ENCODE measurements at places on chromosomes 12 and 14.

DNA sequence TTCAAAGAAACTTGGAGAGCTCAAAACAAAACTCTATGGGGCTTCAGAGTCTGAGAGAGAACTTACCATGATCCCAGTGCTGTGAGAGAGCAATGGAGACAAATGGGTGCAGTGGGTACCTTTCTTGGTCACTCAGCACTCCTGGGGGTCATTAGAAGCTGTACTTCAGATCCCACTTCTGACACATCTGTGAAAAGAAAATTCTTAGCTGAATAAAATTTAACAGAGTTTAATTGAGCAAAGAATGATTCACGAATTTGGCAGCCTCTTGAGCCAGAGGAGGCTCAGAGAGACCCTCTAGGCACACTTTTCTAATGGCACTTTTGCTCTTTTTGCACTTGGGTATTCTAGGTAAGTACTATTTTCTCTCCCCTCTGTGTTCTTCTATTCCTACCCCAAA, 96.8 kb upstream of the SYT10 start:
- DNase-seq = no peak

GRCh38 chr12:24970177-24970576, 21.3 kb upstream of the BCAT1 start:
- no peak for DNase-seq

DNA sequence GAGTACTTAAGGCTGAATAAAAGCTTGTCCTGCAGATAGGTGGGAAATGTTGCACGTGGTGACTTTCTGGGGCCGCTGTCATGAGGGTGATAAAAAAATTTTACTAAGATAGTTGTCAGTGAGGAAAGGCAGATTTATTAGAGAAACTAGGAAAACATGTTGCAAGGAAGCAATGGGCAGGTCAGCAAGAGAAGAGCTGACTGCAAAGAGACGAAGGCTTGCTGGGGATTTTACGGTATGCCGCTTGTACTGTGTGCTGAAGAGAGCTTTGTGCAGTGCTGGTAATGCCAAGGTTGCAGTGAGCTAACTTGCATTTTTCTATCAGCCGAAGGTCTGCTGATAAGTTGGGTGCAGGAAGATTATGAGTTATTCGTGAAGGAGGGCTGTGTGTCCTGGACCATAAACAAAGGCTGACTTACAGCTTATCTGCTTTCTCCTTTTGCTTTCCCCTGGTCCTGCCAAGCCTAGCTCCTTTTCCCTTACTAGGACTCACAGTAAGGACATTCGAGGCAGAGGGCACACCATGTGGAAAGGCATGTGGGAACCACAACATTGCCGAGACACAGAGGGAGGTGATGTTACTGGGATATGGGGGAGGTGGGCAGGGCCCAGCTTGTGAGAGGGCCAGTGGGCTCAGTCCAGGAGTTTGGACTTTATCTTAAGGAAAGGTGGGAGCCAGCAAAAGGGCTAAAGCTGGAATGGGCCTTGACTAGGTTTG, 7.4 kb upstream of the CCDC88C start:
- DNase-seq = no peak

DNA sequence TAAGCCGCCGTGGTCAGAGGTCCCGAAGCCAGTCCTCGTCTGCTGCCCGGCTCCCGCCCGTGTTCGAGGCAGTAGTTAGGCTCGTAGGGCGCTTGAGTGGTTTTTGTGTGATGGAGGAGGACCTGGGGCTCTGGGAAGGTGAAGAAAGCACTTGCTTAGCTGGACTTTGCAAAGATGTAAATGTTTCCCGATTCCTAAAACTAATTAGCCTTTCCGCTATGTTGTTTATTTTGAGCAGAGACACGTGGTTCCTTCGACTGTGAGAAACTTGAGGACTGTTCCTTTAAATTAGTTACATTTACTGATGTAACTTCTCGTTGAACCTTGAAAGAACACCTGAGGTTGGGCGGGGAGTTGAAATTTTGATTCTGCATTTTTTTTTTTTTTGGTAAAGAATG, 33.9 kb downstream of the MIA2 start:
- DNase-seq = no peak

DNA sequence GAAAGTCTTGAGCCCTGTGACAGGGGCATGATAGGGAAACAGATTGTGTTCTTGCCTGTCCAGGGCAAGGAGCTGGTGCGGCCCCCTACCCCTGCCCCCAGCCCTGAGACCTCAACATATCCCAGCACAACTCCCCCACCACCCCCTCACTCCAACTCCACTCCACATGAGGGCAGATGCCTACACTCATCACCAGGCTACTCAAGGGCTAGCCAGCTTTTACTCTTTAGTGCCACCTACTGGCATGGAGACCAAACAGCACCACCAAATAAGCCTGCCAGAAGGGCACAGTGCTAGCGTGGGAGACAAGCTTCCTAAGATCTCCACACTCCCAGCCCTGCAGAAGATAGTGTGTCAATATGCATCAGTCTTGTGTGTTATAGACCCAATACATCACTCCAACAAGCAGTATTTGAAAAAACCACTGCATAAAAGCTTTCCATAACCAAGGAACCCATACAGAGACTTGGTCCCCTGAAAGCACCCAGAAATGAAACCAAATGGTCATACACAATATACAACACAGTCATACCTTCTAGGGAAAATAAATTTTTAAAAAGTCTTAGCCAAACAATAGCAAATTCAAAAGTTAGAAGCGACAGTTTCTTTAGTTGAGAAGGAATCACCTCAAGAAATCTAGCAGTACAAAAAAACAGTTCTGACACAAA, 154.4 kb downstream of the KCNK10 start:
- peak; percentile 52 for DNase-seq

- DNase-seq = no peak
Measured at GRCh38 chr12:54374562-54375258, 9.8 kb downstream of the ZNF385A start.

GRCh38 chr12:39341179-39341578, 101.7 kb downstream of the KIF21A start:
- DNase-seq = no peak

DNA sequence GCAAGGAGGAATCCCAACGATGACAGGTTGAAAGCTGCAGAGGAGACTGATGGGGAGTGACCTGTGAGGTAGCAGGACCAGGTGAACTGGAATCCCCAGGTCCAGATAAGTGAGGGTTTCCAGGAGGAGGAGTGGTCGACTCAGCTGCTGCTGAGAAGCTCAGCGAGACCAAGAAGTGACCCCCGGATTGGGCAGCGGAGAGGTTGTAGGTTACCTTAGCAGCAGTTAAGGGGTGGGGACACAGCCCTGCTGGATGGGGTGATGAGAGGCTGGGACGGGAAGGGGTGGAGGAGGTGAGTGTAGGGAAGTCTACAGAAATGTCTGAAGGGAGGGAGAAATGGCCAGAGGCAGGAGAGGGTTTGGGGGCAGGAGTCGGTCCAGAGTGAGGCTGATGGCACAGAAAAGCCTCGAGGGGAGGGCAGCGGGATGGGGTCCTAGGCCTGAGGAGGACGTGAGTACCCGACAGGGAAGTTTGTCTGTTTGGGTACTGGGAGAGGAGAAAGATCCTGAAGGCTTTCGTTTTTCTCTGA, 2.6 kb upstream of the RCOR1 start:
- DNase-seq = no peak

GRCh38 chr14:30129807-30130206, 202.2 kb upstream of the PRKD1 start:
- DNase-seq = no peak

- no peak for DNase-seq
Measured at GRCh38 chr12:112121780-112122565, 3.4 kb upstream of the TRAFD1 start.

DNA sequence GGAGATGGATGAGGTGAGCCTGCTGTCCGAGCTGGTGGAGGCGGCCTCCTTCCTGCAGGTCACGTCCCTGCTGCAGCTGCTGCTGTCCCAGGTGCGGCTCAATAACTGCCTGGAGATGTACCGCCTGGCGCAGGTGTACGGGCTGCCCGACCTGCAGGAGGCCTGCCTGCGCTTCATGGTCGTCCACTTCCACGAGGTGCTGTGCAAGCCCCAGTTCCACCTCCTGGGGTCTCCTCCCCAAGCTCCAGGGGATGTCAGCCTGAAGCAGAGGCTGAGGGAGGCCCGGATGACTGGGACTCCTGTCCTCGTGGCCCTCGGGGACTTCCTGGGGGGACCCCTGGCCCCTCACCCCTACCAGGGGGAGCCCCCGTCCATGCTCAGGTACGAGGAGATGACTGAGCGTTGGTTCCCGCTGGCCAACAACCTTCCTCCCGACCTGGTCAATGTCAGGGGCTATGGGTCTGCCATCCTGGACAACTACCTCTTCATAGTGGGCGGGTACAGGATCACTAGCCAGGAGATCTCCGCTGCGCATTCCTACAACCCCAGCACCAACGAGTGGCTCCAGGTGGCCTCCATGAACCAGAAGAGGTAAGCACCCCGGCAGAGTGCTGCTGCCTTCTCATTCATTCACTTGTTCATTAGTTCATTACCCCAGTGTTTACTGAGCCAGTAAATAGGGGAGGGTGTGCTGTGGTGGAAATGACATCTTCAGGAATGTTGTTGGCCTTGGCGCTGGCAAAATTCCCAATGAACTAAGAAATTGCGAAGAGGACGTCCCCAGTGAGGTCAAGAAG, 774 bp upstream of the MANSC4 start:
- DNase-seq = peak; percentile 63

- DNase-seq = peak; percentile 75
Measured at GRCh38 chr14:61472801-61473376, 151.5 kb downstream of the PRKCH start.

GRCh38 chr12:82870771-82871377, 184.2 kb downstream of the TMTC2 start:
- no peak for DNase-seq

DNA sequence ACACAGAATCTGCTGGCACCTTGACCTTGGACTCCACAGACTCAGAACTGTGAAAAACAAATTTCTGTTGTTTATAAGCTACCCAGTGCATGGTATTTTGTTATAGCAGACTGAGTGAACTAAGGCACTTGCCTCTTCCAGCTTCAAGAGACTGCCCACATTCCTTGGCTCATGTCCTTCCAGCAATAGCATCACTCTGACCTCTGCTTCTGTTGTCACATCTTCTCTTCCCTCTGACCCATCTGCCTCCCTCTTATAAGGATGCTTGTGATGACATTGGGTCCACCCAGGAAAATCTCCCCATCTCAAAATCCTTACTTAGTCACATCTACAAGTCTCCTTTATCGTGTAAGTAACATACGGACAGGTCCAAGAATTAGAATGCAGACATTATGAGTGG, 200.4 kb downstream of the PIK3C2G start:
- no peak for DNase-seq

DNA sequence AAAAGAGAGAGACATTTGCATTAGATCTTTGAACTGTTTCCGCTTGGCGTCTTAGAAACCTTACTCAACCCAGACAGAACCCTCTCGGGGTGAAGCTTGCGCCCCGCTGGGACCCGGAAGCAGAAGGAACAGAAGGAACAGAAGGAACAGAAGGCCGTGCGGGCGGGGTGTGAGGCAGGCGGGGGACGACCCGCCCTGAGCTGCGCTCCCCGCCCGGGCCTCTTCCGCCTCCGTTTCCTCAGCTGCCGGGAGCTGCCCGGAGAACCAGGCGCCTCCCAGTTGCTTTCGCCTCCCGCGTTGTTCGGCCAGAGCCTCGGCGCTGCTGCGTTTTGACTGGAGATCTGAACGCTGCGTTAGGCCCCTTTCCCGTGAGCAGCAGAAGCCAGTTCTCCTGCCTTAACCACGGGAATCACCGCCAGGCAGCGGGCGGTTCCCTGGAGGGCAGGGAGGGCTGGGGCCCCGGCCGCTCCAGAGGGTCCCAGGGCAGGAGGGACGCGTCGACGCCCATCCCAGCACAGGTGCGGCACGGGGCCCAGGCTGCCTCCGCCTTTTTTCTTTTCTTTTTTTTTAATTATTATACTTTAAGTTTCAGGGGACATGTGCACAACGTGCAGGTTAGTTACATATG, 19.3 kb upstream of the MMP17 start:
- peak; percentile 19 for DNase-seq

DNA sequence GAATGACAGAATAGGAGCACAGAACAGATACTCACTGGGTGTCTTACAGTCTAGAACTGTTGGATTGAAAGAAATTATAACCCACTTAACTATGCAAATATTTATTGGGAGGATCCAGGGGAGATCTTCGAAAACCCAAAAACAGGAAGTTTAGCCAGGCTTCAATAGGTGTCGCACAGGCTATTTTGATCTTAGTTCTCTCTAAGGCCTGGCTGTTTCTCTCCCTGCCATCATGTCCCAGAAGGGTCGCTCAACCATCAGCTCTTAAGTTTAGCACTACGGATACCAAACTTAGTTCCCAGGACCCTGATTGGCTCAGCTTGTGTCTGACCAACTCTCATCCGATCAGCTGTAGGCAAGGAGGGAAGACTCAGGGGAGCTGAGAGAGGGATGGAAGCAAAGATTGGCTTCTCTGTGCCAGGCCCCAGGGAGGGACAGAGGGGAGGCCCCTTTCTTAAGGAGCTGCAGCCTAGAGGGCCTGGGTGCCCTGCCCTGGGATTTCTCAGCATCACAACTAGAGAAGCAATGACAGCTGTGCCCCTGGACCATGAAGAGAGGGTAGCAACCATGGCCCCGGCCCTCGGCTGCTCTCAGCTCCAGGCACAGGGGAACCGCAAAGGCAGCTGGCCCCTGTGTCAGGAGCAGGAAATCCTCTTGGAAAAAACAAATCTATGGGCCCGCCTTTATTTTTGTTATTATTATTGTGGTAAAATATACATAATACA, 13.5 kb downstream of the PHETA1 start:
- no peak for DNase-seq

DNA sequence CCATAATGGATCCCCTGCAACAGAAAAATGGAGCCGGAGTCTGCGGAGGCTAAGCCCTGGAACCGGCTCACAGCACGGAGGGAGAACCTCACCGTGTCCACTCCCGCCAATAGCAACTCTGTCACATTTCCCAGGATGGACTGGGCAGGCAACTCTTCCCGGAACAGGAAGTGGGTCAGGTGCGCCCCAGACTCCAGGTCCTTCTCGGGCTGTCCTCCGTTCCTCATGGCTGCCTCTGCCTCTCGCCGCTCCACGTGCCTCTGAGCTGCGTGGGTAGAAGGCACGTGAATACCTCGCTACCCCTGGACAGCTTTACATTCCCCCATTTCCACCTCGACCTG, 2.2 kb downstream of the CYP27B1 start:
- DNase-seq = no peak

DNA sequence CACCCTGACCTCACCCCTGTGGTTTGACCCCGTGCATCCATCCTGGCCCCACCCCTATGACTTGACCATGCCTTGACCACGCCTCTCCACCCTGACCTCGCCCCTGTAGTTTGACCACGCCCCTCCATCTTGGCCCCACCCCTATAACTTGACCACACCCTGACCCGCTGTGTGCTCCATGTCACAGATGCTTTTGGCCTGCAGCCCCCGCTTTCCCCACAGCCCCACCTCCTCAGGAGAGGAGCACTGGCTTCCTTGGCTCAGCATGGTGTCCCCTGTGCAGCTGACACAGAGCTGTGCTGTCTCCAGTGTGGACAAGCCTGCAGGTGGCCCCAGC, 269.9 kb upstream of the SFSWAP start:
- no peak for DNase-seq

GRCh38 chr14:37669242-37669641, 73.8 kb downstream of the TTC6 start:
- DNase-seq = no peak

DNA sequence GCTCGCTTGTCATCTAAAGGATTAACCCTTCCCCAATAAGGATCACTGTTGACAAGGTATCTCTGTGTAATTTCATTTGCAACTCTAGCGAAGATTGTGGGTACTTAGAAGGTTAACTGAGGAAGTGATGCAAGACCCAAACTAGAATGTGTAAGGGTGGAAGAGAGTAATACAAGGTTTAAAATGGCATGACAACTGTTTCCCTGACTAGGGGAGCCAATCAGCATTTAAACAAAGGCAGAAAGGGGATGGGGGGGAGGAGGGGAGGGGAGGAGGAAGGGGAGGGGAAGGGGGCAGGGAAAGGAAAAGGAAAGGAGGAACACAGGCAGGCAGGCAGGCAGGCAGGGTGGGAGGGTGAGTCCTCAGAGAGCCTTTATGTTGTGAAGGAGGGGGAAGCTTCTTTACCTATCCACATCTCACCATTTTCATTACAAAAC, 31.1 kb downstream of the NRDE2 start:
- DNase-seq = peak; percentile 81

All from common myeloid progenitor, CD34-positive (primary cell).